Thoracic aorta (tissue), 2 donors: ENCODE measurements at places on chromosomes 6 and 20. TPM values are rescaled to one million over a fixed set of nuclear protein-coding genes. Genes with fewer than 3 reads are reported as not detected.

The FGD2 gene
- 27.5 TPM for total RNA-seq

The FOXA2 gene
- total RNA-seq: 0.49 TPM

The BPIFB4 gene
- total RNA-seq: not detected

The GABBR1 gene
- 112 TPM for total RNA-seq

The ADGRF5 gene
- 18.1 TPM for total RNA-seq

The HLA-DRB1 gene
- 50.0 TPM for total RNA-seq

The EMILIN3 gene
- 0.14 TPM for total RNA-seq

The OPRM1 gene
- total RNA-seq: not detected

GRCh38 chr6:57130661-57131177, 40.7 kb downstream of the ZNF451 start:
- H3K4me1 ChIP-seq: peaks cover 10% of the 10 kb centered on the region
- no peak overlapping the region for H3K27ac ChIP-seq
- H3K4me3 ChIP-seq: no peak overlapping the region
- peaks cover 13% of the 10 kb centered on the region for H3K36me3 ChIP-seq
- no peaks in the 10 kb centered on the region for H3K27me3 ChIP-seq

- H3K4me1 ChIP-seq: peaks cover 85% of the 10 kb centered on the region
- DNase-seq: no peak
- no peaks in the 10 kb centered on the region for H3K27me3 ChIP-seq
- peak overlapping the region; percentile 99 for H3K27ac ChIP-seq
- no peaks in the 10 kb centered on the region for H3K36me3 ChIP-seq
Measured at GRCh38 chr20:57716202-57716601, 6.4 kb upstream of the PMEPA1 start.

DNA sequence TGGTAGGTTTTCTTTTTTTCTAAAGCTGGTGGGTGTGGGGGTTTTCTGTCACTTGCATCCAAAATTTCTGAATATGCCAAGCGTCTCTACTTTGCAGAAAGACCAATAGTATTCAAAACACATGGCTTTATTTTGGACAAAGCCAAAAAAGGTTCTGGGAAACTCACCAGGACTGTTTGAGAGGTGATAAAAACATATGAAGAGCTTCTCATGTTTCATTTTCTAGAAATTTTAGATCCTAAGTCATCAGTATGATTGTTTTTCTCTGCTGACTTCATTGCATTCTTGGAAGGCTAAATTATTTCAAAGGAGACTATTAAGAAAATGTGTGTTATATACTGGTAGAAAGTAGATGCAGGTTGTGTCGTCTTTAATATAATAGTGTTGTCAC, 51.3 kb downstream of the GCLC start:
- H3K4me3 ChIP-seq: peak overlapping the region; percentile 67
- DNase-seq: no peak
- peaks cover 8% of the 10 kb centered on the region for H3K4me1 ChIP-seq
- no peaks in the 10 kb centered on the region for H3K36me3 ChIP-seq
- no peaks in the 10 kb centered on the region for H3K27me3 ChIP-seq

GRCh38 chr6:121759370-121759769, 323.9 kb downstream of the GJA1 start:
- H3K4me1 ChIP-seq: no peaks in the 10 kb centered on the region
- H3K4me3 ChIP-seq: no peak overlapping the region
- H3K27ac ChIP-seq: no peak overlapping the region
- DNase-seq: no peak
- H3K36me3 ChIP-seq: no peaks in the 10 kb centered on the region

DNA sequence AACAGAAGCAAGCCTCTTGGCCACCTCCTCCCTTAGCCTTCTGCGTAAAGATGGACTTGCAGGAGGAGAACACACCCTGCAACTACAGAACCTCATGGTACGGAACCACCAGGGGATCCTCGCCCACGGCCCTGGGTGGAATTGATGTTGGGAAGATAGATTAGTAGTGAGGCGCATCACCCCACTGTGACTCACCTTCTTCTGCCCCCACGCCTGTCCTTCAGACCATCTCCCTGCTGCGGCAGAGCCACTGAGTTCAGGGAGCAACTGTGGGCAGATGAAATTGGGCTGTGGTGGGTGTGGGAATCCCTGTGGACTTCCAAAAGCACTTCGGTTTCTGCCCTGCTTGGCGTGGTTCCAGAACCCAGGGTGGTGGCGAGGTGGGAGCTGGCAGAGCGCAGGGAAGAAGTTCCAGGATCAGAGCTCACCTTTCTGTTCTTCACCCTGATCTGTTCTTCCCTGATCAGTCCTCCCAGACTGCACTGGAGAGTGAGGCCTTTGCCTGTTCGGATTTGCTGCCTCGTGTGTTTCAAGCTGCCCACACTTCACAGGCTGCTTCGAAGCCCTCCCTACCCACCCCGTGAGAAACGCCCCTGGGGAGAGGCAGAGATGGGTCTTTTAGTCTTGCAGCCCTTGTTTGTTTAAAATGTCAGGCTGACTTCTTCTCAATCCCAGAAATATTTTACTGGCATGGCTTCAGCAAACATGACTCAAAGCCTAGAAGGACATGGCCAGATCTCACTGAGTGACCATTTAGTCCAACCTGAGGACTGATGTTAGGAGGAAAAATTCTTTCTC, 92.8 kb upstream of the MLN start:
- H3K36me3 ChIP-seq: no peaks in the 10 kb centered on the region
- no peaks in the 10 kb centered on the region for H3K27me3 ChIP-seq
- H3K27ac ChIP-seq: no peak overlapping the region
- no peaks in the 10 kb centered on the region for H3K4me1 ChIP-seq
- DNase-seq: no peak

DNA sequence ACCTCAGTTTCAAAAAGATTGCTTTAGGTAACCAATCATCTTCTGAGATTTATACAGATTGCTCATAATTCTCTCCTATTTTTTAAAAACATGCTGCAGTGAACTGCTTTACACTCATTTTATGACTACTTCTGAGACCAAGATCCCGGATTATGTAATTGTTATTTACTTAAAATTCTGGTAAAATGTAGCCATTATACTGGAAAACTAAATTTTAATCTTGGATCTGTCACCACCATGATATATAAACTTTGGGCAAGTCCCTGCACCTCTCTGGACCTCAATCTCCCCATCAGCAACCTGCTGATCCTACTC, 477 bp upstream of the PROCR start:
- H3K36me3 ChIP-seq: no peaks in the 10 kb centered on the region
- no peak for DNase-seq
- H3K27ac ChIP-seq: peak overlapping the region; percentile 62

- peaks cover 4% of the 10 kb centered on the region for H3K4me1 ChIP-seq
- H3K36me3 ChIP-seq: no peaks in the 10 kb centered on the region
- H3K27me3 ChIP-seq: no peaks in the 10 kb centered on the region
- H3K4me3 ChIP-seq: no peak overlapping the region
Measured at GRCh38 chr6:168374051-168374502, 54.5 kb upstream of the DACT2 start.

DNA sequence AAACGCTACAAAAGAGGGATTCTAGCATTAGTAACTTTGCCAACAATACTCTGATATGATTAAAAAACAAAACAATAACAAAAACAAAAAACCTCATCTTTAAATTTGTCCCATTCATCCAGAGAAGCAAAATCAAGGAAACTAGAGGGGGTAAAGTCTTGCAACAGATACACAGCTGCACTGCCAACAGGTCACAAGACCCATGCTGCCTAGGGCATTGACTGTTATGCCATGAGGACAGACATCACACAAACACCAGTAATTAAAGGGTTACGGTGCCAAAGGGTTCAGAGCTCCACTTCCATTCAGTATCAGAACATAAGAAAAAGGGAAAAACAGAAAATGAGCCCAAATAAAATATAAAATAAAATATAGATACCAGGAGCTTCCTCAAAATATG, 1.6 kb downstream of the TBC1D20 start:
- no peak for DNase-seq
- no peaks in the 10 kb centered on the region for H3K36me3 ChIP-seq
- peaks cover 14% of the 10 kb centered on the region for H3K4me1 ChIP-seq
- no peak overlapping the region for H3K27ac ChIP-seq
- no peaks in the 10 kb centered on the region for H3K27me3 ChIP-seq
- H3K4me3 ChIP-seq: peak overlapping the region; percentile 80

DNA sequence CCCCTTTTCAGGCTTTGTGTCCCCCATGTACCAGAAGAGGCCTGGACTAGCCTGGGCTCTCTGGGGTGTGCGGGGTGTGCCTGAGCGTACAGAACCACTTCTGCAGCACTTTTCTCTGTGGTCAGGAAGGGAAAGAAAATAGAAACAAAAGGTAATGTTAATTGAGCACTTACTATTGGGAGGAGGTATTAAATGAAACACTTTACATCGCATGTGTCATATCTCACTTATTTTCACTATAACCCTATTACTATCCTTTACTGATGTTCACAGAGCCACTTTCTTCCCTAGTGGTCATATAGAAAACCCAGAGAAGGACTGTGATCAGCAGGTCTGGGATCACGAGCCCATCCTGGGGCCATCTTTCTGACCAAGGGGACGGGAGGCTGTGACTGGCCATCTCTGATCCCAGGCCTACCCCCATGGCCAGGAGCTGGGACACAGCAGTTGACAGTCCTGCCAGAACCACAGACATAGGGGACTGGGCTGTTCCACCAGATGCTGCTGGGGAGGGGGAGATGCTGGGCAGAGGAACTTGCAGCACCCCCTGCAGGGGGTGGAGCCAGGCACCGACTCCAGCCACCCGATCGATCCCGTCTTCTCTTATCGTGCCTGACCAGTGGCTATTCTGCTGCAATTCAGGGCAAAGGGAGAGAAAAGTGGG, 107.6 kb downstream of the VEGFA start:
- H3K27ac ChIP-seq: no peak overlapping the region
- no peaks in the 10 kb centered on the region for H3K36me3 ChIP-seq
- no peak overlapping the region for H3K4me3 ChIP-seq
- peaks cover 14% of the 10 kb centered on the region for H3K4me1 ChIP-seq
